ENCODE measurements at places on chromosomes 16 and 17.

DNA sequence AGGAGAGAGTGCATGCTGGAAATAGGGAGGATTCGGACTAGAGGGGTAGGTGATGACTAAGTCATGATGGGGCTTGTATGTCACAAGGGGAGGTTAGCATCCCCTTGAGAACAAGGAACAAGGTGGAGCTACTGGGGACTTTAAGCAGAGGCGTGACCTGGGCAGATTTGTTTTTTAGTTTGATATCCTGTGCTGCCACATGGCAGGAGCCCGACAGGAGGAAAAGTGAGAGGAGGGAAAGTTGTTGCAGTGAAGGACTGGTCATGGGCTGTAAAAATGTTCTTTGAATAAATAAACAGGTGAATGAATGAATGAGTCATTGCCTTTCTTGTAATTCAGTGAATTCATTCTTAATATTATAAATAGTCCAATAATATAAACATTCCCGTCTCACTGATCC, 365.1 kb upstream of the CDH5 start:
- DNase-seq, result no peak

DNA sequence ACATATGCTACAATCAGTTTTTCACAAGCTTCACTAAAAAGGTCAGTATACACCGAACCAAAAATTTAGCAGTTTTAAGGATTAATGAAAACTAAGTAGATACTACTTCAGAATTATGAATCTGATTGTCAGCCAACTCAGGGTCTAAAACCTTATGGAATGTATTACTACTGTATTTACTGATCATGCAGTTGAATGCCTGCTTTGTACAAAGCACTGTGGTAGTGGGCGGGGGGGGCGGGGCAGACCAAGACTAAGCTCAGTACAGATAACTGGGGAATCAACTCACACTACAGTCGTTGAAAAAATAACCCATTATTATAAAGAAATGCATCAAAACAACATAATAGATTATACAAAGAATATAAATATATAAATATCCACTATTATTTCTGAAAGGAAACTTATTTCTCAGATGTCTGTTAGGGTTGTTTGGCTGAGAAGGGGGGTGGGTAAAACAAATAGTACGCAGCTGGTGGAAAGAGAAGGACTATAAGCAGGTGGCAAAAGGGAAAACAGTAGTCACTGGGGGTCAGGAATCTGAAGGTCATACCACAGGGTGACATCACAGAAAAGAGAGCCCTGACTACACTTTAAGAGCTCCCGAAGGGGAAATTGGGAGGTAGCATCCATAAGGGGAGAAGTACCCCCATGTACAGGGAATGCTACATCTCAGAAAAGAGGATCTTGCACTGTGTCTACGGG, 109.4 kb upstream of the AXIN2 start:
- DNase-seq, result no peak

DNA sequence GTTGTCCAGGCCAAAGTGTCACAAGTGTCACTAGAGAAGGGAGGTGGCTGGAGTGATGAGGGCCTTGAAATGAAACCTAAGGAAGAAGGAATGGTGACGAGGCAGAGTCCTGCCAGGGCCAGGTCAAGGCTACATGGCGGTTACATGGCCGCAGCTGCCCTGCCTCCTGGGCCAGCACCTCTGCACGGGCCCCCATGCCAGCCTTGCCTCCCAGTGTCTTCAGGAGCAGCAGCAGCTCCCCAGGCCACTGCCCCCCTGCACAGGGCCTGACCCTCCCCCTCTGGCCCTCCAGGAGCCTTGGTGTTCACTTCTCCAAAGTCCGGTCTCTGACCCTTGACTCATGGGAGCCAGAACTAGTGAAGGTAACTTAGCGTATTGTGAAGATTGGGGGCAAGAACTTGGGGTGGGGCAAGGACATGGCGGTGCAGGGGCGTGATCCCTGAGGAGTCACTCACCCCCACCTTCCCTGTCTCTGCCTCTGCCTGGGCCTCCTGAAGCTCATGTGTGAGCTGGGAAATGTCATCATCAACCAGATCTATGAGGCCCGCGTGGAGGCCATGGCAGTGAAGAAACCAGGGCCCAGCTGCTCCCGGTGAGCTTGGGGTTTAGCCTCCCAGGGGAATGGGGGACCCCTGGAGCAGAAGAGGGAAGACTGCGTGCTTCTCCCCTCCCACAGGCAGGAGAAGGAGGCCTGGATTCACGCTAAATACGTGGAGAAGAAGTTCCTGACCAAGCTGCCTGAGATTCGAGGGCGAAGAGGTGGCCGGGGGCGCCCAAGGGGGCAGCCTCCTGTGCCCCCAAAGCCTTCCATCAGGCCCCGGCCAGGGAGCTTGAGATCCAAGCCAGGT, 4.1 kb upstream of the KCTD11 start:
- no peak for DNase-seq

- DNase-seq, result no peak
These were observed 20.1 kb upstream of the YWHAE start for GRCh38 chr17:1420163-1420562.

- peak; percentile 57 for DNase-seq
These were observed 56.3 kb downstream of the SLFN5 start for GRCh38 chr17:35299135-35299534.

Data from DMS153 (cell line).